Pons (tissue), 1 donor: ENCODE measurements at places on chromosomes 3 and 15.
A peak's percentile ranks its signal among the peaks of the same experiment; 100 is the strongest.

- no peak for DNase-seq
Observed at GRCh38 chr15:67813104-67813634, 12.1 kb upstream of the SKOR1 start.

DNA sequence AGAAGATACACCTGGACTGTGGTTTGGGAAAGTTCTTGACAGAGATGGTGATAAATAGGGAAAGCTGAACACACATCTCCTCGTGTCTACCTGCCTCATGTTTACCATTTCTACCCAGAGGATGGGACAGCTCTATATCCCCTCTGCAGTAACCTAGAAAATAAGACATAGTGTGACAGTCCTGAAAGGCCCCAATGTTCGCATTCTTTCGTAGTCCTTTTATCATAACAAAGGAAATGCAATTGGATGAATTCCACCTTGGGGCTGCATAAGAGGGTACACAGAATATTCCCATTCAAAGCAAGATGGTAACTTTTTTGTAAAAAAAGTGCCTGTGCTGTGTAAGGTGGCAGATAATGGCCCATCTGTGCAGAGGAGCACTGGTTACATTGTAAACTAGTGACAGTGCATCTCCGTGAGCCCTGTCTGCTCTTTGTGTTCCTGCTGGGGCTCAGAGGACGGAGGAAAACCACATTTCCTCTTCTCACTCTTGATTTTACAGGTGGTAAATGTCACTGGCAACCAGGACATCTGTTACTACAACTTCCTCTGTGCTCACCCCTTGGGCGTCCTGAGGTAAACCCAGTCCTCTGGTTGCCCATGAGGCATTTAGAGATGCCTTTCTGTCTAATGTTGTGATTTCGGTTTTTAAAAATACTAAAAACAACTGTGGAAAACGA is 74.3 kb downstream of the SIDT1 start:
- no peak for DNase-seq

GRCh38 chr15:66128116-66128680 is 125.4 kb downstream of the MEGF11 start:
- no peak for DNase-seq

DNA sequence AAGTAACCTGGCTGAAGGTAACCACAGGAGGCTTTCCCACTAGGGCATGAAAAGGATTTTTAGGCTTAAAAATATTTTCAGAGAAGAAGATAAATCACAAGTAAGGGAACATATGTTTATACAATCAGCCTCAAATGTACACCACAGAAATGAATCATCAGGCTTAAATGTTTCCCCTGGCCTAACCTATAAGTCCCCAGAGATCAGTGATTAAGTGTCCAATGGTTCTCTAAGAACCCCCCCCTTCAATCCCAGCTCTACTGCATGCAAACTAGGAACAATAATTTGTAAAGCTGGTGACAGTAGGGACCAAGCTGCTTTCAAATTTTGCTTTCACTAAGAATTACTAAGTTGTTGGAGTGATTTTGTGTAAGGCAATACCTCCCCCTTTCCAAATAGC is 431.6 kb upstream of the LMCD1 start:
- no peak for DNase-seq

DNA sequence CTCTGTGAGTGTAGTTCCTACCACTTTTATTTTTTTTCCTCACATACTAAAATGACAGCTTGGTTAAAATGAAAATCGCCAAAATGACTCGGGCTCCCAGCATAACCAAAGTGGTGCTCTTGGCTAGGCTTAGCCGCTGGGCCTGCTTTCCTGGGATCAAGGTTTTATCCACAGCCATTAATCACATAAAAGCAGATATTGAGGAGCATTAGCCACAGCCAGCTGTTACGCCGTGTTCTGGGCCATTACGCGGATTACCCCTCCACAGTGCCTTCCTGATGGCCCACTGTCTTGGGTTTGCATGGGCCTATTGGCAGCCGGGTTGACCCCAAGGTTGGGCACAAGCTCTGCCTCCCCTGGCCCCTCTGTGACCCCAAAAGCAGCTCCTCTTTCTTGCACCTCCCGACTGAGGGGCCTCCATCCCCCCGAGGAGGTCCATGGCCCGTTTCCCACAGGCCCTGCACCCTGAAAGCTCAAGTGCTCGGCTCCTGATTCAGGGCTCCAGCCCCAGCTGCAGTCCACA is 30.4 kb upstream of the TRPM1 start:
- no peak for DNase-seq

DNA sequence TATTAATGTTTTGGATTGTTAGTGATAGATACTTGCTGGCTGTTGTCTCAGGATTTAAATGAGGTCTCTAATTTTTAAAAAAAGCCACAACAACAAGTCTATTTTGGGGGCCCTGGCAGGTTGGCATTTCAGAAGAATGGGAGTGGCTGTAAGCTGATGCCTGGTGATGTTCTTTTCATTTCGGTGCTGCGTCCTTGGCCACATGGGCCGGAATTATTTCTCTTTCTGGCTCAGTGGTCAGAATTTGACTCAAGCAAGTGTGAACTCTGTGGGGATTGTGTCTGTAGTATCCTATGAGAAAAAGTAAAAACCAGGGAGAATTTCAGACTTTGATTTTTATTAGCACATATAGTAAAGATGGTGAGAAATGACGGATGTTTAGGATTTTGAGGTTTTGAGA is 203.0 kb downstream of the AKAP13 start:
- DNase-seq, result no peak

GRCh38 chr3:24519368-24520100 is 24.9 kb upstream of the THRB start:
- peak; percentile 53 for DNase-seq

DNA sequence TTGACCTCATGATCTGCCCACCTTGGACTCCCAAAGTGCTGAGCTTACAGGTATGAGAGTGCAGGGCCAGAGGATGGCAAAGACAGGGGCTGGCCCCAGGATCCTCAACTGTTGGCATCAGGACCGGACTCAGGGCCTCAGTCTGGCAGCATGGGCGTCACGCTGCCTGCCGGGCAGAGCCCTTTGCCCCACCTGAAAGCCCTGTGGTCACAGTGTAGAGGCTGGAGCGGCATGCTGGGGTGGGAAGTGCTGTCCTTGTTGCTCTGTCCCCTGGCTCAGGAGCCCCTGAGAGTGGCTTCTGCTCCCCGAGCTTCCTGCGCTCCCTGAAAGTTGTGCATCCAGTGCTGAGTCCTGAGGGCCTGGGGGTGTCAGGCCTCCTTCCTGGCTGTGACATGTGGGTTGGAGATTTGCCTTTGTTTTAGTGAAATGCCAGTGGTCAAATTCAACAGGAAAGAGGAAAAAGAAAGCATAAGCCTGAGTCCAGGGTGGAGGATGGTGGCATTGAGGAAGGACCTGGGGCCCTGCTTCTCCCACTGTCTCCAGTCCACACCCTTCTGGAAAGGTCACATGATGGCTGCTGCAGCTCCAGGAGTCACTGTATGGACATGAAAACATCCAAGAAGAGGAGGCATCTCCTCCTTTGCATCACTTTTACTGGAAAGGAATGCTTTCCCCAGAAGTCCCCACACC is 147.2 kb downstream of the OR4M2 start:
- no peak for DNase-seq

DNA sequence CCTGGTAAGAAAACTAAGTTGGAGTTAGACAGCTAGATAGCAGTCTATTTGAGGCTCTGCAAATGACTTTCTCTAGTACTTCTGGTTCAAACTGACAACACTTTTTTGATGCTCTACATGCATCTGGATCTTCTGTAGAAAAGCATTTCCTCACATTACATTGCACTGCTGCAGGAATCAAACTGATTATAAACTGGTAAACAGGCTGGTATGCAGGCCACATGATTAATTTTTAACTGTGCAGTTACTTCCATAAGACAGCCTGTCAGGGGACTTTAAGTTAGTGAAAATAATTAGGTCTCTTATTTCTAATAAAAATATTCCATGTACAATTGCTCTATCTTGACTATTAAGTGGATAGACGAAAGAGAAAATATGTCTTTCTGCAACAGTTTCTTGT is 550.0 kb upstream of the ALCAM start:
- DNase-seq, result no peak

GRCh38 chr3:124298301-124298700 is 306.4 kb upstream of the ROPN1 start:
- DNase-seq, result peak; percentile 18

GRCh38 chr3:114887806-114888205 is 259.3 kb downstream of the ZBTB20 start:
- DNase-seq, result no peak

- DNase-seq, result no peak
Observed at GRCh38 chr3:177106184-177106583, 91.1 kb downstream of the TBL1XR1 start.

DNA sequence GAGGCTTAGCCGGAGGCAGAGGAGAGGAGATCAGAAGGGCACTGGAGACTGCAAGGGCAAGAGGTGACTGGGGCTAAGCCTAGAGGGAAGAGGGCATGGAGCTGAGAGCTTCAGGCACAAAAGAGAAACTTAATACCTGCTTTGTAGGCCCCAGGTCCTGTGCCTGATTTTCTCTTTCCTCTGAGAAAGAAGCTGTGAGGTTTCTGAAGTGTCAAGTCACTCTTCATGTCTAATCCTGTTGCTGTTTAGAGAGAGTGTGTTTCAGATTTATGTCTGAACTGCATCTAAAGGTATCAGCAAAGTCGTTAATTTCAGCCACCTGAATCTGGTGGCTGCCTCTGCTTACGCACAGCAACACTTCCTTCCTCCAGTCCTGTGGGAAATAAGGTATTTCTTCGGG is 106.9 kb upstream of the RNU6-1 start:
- DNase-seq, result no peak

GRCh38 chr15:73282567-73283365 is 86.0 kb downstream of the HCN4 start:
- no peak for DNase-seq

- no peak for DNase-seq
Observed at GRCh38 chr3:110711851-110712516, 359.6 kb upstream of the NECTIN3 start.

- no peak for DNase-seq
Observed at GRCh38 chr3:120355486-120355885, 6.3 kb upstream of the LRRC58 start.

DNA sequence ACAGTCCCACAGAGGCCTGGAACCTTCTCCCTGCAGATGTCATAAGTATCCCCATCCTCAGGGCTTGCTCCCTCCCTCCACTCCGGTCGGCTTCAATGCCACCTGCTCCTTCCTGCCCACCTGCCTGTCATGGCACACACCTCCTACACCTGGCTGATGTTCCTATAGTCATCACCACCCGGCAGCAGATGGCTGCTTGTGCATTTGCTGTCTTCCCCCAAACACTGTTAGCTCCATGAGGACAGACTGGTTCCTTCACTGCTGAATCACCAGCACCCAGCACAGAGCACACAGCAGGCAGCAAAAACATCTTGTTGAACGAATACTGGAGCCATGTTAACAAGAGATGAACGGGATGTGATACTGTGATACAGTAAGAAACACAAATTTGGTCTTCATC is 14.8 kb downstream of the TARS3 start:
- DNase-seq, result no peak

DNA sequence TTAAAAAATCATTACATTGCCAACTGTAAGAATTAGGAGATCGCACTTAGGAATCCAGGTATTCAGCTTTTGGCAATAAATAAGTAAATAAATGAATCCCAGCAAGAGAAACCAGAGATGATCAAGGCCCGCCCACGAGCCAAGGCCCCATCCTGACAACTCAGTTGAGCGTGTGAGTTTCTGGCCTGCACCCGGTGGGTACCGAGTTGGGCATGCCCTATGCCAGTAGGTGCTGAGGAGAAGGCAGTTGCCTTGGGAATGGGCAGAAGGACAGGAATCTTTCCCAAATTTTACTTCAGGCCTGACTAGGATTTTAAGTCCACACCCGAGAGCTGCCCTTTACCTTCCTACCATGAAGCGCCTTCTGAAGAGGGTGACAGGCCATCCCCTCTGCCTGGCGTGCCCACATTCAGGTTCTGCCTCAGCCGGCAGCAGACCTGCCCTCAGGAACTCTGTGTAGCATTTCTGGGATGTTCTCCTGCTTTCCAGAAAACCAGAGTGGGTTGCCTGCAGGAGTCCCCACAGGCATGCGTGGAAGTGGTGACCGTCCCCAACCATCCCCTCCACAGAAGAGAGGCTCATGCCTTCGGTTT is 99.3 kb upstream of the ALDH1A3 start:
- DNase-seq, result no peak

DNA sequence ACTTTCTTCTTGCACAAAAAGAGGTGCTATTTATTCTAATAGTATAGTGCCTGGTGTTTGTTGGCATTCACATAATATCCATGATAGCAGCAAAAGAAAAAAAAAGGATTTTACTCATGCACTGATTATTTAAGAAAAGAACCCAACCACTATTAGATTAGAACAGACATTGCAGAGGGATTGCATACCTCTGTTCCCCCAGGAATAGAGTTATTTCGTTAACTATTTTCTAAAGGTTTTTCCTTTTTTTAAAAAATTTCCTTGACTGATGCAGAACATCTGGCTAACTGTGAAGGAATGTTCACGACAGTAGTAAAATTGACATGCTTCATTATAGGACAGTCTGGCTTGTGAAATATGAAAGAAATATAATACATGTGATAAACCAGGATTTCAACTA is 136.6 kb upstream of the PTX3 start:
- DNase-seq, result no peak

GRCh38 chr15:50803479-50804180 is 38.1 kb upstream of the SPPL2A start:
- DNase-seq, result peak; percentile 2

DNA sequence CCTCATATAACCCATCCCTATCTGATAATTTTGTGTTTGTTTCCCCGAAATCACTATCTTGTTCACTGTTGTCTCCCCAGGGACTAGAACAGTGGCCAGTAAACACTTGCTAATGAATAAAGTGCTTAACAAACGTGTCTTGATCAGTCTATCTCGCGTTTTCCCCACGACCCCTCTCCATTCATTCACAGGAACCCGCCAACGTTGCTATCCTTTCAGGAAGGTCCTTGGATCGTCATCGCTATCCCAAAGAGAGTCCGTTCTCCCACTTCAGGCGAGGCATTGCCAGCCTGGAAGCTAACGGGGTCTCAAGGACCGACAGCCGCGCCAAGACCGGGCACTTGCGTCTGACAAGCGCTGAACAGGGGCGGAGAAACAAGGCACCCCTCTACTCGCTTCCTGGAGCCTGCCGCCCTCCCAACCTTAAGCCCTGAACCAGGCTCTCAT is 344 bp downstream of the LINS1 start:
- no peak for DNase-seq

DNA sequence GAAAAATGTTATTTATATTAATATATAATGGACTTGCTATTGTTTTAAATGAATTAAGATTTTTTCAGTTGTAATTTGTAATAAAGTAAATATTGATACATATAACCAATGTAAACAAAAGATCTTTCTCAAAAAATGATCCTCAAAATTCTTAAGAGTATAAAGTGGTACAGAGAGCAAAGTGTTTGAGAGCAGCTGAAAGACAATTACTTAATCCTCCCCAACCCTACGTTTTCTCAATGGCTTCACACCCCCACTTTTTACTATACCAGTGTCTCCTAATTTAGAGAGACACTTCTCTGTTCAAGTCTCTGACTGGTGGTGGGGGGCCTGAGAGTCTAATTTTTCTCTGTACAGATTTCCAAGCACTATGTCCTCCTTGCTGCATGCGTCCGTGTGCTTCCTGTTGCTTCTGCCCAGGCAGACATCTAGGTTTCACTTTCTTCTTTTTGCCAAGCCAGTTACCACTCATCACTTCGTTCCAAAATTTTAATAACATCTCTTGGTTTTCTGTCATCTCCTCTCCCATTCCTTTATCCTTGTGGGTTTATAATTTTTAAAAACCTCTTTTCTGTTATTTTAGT is 276.3 kb upstream of the DNAJC19 start:
- peak; percentile 42 for DNase-seq

- DNase-seq, result no peak
Observed at GRCh38 chr3:197302696-197303341, 4.4 kb upstream of the DLG1 start.

GRCh38 chr15:74790080-74790916 is 8.4 kb downstream of the CSK start:
- peak; percentile 73 for DNase-seq

- DNase-seq, result no peak
Observed at GRCh38 chr3:170531054-170531453, 54.8 kb downstream of the SLC7A14 start.
